H7 (cell line): ENCODE measurements at places on chromosomes 5 and 9.

DNA sequence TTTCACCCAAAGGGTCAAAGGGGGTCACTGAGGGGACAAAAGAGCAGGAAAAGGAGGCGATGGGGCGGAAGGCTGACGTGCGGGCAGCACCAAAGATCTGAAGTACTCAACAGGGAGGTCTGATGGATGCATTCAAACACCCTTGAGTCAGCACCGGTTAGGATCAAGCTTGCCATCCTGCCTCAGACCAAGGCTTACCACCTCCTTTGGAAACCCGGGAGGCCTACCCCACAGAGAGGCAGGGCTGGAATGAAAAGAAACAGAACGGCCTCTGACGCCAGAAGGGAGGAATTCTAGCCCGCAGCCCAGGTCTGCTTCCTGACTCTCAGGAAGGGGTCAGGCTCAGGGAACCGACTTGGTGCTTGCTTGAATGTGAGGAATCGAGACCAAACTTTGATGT, 125.6 kb downstream of the PAPPA start:
- peak; percentile 50 for DNase-seq

GRCh38 chr9:77011973-77012821, 7.3 kb upstream of the FOXB2 start:
- DNase-seq = peak; percentile 88

DNA sequence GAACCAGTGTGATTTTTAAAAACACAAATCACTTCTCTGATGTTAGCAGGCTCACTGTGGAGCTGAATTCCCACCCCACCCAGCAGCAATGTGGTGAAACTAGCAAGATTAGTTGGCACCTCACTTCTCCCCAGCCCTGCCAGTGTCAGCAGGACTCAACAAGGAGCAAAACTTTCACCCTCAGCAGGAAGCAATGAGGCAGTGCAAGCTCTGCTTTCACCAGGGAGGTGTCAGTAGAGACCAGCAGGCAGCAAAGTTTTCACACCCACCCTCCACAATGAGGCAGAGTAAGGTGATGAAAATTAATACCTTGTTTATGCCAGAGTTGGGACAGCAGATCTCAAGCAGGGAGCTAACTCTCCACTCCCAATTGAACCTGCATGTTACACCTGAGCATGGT, 565.0 kb downstream of the CETN3 start:
- no peak for DNase-seq

- no peak for DNase-seq
These were observed 20.5 kb upstream of the MEGF9 start for GRCh38 chr9:120734607-120735410.

- no peak for DNase-seq
These were observed 118.4 kb downstream of the GDNF start for GRCh38 chr5:37721447-37721871.

- no peak for DNase-seq
These were observed 291.0 kb downstream of the TAF11L14 start for GRCh38 chr5:17925276-17925675.

- no peak for DNase-seq
These were observed 294.7 kb downstream of the NSG2 start for GRCh38 chr5:174340226-174340625.

DNA sequence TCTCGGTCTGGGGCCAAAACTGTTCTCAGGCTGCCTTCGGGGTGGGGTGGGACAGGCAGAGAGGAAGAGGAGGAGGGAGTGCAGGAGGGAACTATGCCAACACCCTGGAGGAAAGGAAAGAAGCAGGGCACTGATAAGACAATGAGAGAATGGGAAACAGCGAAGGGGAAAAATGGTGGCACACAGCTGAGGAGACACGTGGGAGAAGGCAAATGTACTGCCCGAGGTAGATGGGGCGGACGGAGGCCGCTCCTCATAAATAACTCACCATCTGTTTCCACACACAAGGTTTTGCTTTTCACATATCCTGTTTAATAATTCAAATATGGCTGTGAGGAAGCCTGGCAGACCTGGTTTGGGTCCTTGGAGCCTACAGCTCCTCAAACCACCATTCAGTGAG, 148.2 kb upstream of the LRRTM2 start:
- DNase-seq = no peak

DNA sequence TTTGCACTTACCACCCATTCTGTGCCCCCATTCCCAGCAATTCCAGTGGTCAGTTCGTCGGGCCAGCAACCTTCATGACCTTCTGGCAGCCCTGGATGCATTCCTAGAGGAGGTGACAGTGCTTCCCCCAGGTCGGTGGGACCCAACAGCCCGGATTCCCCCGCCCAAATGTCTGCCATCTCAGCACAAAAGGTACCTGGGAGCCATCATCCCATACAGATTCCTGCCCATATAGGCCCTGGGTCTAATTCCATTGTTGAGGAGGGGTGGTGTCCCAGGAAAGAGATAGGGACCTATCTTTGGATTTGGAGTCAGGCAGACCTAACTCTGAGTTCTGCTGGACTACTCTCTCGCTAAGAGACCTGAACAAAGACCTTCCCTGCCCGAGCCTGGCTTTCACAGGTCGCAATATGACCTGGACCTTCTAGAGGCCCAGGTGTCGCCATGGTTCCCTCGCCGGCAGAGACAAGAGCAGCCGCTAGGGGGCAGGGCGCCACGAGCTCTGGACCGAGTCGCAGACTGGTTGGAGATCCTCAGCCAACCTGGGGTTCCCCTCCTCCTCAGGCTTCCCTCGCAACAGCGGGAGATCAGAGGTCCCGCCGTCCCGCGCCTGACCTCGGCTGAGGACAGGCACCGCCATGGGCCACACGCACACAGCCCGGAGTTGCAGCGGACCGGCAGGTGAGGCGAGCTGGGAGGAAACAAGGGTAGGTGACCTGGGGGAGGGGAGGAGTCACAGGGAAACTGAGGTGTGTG, 3.1 kb downstream of the SLC4A9 start:
- DNase-seq = peak; percentile 96

- DNase-seq = no peak
These were observed 58.1 kb upstream of the SV2C start for GRCh38 chr5:76025069-76025468.

GRCh38 chr5:115843444-115844130, 1.9 kb downstream of the AP3S1 start:
- no peak for DNase-seq

- peak; percentile 12 for DNase-seq
These were observed 379.1 kb upstream of the SMC2 start for GRCh38 chr9:103714992-103715391.

GRCh38 chr5:138316355-138316754, 15.2 kb downstream of the CDC25C start:
- peak; percentile 60 for DNase-seq

- DNase-seq = peak; percentile 43
These were observed 56.1 kb upstream of the TUT7 start for GRCh38 chr9:86410281-86410680.

GRCh38 chr9:100219347-100219746, 120.3 kb downstream of the INVS start:
- no peak for DNase-seq

DNA sequence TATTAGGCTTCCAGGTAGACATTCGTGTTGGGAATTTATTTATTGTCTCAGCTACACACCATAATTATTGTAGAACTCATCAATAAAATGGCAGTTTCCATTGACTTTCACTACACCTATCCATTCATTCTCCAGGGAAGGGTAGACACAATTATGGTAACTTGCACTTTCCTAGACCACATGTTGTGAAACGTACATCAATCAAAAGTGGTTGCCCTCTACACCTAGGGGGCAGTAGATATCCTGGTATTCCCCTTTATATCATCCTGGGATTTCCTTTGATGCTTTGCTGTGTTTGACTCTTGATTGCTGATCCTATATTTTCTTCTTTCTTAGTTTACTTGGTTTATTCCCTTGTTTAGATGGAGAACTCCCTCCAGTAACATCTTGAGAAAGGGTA, 47.9 kb downstream of the ADGRV1 start:
- peak; percentile 20 for DNase-seq

- DNase-seq = no peak
These were observed 20.7 kb upstream of the LPCAT1 start for GRCh38 chr5:1544294-1544961.

DNA sequence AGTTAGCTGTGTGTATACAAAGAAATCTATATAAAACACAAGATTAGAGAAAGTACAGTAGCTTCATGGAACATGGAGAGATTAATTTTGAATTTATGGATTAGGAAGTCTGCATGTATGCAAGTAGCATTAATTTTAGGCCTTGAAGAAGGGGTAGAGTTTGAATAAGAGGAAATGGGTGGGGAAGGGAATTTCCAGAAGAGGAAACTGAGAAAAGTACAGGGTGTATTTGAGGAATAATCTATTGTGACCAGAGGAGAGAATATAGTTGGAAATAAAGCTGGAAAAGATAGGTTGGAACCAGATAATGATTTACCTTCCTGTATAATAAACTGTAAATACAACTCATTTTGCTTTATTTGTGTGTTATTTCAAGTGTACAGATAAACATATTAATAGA, 53.6 kb downstream of the CWC27 start:
- no peak for DNase-seq

- DNase-seq = no peak
These were observed 4.1 kb upstream of the TOR1A start for GRCh38 chr9:129828051-129828450.

GRCh38 chr5:177508837-177509236, 789 bp downstream of the DOK3 start:
- DNase-seq = no peak

GRCh38 chr9:109989296-109989695, 209.3 kb downstream of the PALM2AKAP2 start:
- DNase-seq = no peak

DNA sequence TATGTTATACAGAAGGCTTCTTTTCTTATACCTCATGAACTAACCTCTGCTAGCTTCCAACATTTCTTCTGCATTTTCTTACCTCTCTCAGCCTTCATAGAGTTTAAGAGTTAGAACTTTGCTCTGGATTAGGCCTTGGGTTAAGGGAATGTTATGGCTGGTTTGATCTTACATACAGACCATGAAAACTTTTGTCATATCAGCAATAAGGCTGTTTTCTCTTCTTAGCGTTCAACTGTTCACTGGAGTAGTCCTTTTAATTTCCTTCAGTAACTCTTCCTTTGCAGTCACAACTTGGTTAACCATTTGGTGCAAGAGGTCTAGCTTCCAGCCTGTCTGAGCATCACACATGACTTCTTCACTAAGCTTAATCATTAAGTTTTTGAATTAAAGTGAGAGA, 329.0 kb upstream of the CCNG1 start:
- no peak for DNase-seq

- DNase-seq = peak; percentile 29
These were observed 6.1 kb upstream of the PRR16 start for GRCh38 chr5:120457839-120458507.

DNA sequence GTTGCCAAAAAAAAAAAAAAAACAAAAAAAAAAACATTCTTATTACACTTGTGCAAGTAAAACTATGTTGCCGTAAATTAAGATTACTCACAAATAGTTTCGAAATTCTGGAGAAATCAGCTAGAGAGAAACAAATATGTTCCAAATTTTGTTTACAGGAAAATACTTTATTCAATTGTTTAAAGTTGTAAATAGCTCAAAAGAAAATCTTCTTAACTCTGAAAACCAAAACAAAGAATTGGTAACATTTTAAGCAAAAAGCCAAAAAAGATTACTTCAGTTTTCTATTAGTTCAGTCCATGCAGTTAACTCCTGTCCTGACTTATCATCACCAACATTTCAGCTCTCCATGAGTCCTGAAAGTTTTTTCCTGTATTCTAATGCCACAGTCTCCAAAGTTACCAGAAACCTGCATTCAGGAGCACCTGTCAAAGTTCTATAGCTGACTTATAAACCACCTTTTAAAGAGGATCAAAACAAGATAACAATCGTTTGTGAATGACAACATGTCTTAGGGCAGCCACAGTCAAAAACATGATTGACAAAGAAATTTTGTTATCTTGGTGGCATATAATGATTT, 194.1 kb downstream of the RANBP17 start:
- DNase-seq = no peak

DNA sequence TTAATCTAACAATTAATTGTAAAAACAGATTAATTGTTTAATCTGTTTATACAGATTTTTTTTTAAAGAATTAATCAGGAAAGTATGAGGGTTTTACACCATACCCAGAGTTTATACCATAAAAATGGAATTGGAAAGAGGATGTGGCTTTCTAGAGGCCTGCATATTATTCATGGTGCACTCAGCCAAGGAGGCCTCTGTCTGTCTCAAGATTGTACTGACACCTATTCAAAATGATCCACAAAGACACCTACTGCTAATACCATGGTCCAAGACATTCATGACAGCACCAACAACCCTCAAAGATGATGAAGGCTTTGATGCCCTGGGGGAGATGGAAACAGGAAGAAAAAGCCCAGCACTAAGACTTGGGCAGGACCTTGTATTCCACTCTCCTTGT, 58.1 kb upstream of the MAST4 start:
- DNase-seq = no peak

GRCh38 chr5:143896516-143896915, 84.6 kb downstream of the HMHB1 start:
- no peak for DNase-seq

DNA sequence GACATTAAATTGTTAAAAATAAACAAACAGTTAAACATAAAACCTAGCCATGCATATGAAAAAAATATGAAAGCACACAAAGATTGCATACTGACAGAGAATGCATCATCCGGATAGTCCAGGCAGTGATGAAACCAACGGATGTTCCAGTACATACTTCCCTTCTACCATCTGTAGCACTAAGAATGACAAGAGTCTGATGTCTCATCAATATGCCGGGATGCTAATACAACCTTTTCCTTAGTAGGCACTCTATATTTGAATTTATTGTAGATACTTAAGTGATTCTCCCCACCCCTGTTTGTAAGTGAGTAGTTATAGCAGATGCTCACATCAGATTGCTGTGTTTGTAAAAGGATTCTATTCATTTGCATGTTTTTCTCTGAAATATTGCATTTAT, 571.2 kb upstream of the WWC1 start:
- DNase-seq = no peak

DNA sequence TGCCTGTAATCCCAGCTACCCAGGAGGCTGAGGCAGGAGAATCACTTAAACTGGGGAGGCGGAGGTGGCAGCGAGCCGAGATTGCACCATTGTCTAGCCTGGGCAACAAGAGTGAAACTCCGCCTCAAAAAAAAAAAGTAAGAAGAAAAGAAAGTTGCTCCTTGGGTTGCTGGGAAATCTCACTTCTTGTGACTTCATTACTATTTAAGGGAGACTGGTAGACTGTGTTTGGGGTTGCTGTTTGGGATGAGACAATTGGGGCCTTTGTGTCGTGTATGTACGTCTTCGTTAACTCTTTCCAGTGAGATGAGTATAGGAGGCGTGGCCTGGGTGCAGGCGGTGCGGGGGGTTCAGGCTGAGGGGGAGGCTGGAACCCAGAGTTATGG, 11.6 kb downstream of the NDST1 start:
- no peak for DNase-seq

DNA sequence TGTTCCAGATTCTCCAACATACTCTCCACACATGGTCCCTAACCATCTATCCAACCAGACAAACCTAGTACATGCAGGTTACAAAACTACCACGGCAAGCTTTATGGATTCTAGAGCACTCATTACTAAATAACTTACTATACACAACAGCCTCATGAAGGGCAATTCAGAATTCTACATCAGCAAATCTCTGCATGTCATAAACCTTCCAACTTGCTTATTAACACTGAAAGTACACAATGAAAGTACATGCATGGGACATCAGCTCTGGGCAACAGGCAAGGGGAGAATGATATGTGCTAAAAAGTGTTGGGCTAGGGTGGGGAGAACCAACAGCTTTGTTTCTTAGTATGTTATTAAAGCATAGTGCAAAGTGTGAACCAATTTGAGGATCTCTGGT, 70.4 kb downstream of the TLE1 start:
- DNase-seq = no peak

GRCh38 chr9:17930071-17930470, 351.2 kb downstream of the SH3GL2 start:
- DNase-seq = no peak
